ENCODE measurements at places on chromosomes 13 and 19. TPM values are rescaled to one million over a fixed set of nuclear protein-coding genes. Genes with fewer than 3 reads are reported as not detected.

The DHDH gene
- polyA plus RNA-seq = 6.4 TPM

The PEX11G gene
- 5.1 TPM for polyA plus RNA-seq

The FGF14 gene
- polyA plus RNA-seq = 1.7 TPM

The GRK1 gene
- 0.08 TPM for polyA plus RNA-seq

The TMC4 gene
- polyA plus RNA-seq = 3.8 TPM

The ARRDC5 gene
- polyA plus RNA-seq = 0.08 TPM

The CGB5 gene
- polyA plus RNA-seq = 0.18 TPM

The KIR3DL2 gene
- not detected for polyA plus RNA-seq

The MYPOP gene
- polyA plus RNA-seq = 4.2 TPM

The KBTBD7 gene
- 19.6 TPM for polyA plus RNA-seq

The ITGBL1 gene
- polyA plus RNA-seq = 0.73 TPM

The RABAC1 gene
- 87.5 TPM for polyA plus RNA-seq

The PGLYRP1 gene
- polyA plus RNA-seq = not detected

The ERICH6B gene
- 3.0 TPM for polyA plus RNA-seq

The KMT2B gene
- polyA plus RNA-seq = 28.9 TPM

The FREM2 gene
- 41.0 TPM for polyA plus RNA-seq

The FAM216B gene
- not detected for polyA plus RNA-seq
